ENCODE measurements at places on chromosomes 3 and 15.

GRCh38 chr3:80261082-80261481 lies 493.3 kb upstream of the ROBO1 start:
- DNase-seq = no peak

DNA sequence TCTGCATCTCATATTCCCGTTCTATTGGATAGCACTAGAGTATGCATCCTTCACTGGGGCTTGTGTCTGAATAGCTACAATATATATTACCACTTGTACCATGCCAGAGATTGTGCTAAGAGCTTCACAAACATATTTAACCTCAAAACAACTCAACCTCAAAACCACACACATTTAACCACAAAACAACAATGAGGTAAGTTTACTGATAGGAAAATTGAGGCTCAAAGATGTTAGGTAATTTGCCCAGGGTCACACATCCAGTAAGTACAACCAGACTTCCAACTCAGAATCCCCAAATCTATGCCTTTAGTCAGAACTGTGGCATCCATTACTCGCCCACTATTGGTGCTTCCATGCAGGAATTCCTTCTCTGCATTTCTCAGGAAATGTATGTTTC lies 220.0 kb downstream of the FAM43A start:
- no peak for DNase-seq

- peak; percentile 22 for DNase-seq
These were observed 601 bp upstream of the HYAL2 start for GRCh38 chr3:50323092-50323600.

- no peak for DNase-seq
These were observed 83.8 kb downstream of the EDEM1 start for GRCh38 chr3:5271372-5271683.

DNA sequence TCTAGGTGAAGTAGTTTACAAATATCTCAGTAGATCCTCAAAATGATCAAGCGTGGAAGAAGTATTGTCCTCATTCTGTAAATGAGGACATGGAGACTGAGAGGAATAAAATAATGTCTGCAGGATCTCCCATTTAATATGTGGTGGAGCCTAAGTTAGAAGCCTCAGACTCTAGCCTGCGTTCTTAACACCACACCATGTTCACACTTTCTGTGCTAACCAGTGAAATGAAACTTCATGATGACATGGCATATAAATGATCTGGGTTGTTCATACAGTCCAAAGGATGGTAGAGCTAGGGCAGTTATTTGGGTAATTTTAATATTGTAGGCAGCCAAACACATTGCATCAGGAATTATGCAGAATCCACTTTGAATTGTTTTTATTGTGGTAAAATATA lies 25.1 kb upstream of the APH1B start:
- DNase-seq = no peak

DNA sequence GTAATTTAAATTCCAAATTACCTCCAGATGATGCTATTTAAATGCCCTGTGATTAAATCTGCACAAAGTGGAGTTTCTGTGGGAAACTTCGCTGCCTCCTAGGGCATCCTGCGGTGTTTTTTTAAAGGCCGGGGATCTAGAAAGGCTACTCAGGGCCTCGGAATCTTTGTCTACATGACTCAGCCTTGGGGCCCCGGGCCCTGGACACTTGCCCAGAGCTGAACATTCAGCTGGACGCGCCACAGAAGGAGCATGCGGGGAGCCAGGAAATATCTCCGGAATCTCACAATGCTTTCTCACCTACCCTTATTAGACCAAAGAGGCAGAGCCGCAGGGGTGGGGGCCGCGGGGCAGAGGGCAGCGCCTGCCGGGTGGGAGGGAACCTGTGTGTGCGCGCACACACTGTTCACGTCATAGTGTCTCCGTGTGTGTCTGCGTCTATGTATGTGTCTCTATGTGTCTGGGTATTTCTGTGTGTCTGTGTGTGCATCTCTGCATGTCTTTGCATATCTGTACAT lies 145.5 kb upstream of the TPM1 start:
- no peak for DNase-seq

DNA sequence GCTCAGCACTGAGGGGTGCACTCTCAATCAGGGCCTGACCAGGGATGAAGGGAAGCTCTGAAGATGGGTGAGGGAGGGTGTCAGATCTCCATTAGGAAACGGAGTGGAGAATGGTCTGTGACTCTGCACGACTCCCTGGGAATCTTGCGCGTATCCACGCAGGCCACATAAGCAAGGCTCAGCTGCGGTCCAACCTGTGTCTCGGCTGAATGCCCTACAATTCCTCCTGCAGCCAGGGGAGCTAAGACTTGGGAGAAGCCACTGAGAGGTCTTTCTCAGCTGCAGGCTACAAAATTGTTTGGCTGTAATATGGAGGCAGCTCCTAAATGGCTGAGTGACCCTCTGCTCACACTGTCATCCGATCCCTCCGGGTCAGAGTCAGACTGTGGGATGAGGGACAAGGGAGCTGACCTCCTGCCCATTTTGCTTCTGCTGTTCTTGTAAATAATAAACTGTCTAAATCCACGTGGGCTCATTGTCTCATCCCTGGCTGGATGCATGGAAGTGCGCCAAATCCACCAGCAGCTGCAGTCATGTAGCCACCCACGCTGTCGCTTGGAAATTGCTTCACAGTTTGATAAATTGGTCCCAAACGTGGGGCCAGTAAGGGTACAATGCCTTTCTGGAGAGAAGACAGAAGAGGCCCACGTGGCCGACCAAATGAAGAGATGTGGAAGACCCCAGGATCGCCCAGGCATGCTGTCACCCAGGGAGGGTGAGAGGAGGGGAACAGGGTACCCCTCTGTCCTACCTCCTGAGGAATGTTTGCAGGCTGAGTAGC lies 30.5 kb downstream of the ALS2CL start:
- DNase-seq = no peak

DNA sequence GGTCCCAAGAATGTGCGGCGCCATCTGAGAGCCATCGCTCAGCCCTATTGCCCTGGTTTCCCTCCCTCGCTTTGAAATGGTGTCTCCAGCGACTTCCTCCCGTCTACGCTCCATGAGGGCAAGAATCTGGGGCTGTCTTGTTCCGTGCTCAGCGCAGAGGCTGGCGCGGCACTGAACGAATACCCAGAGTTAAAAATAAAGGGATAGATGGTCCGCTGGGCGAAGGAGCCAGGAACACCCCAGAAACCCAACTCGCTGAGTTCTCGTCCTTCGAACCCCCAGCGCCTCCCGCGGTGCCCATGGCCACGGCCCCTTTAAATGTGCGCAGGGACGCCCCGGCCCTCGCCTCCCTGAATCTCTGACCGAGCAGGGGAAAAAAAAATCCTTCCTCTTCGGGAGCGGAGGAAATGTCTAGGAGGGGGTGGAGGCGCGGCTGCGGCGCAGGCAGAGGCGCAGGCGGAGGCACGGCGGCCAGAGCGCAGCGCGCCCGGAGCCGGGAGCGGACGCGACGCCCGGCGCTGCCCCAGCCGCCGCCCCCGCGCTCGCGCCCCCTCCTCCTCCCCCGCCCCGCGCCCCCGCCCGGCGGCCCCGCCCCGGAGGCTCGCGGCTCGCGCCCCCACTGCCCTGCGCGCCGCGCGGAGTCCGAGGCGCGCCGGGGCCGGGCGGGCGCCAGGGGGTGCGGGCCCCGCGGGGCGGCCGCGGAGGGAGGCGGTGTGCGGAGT lies 8.5 kb upstream of the FGD5 start:
- DNase-seq = no peak

DNA sequence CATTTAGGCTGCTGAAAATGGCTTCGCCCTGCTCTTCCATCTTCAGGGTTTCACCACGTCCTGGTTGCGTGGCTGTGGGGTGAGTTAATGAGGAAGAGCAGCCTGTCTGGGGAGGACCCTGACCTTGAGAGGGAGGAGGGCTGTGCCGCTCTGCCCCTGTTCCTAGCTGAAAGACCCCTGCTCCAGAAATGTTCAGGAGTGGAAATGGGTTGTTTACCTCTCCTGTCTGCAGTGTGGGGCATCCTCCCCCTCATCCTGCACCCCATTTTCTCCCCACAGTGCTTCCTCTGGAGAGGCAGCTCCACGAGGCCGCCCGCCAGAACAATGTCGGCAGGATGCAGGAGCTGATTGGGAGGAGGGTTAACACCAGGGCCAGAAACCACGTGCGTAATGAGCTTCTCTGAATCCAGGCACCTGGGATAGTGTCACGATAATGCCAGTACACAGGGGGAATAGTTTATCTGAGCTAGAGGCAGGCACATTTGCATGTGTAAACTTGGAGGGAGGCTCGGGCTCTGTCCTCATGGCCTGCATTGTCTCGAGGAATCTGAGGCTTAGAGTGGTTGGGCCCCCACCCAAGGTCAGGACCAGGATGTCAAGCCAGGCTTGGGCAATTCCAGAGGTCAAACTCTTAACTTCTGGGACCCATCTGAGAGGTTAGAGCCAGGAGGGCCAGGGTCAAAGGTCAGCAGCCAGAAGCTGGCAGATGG lies 4.0 kb downstream of the ANKDD1A start:
- no peak for DNase-seq

DNA sequence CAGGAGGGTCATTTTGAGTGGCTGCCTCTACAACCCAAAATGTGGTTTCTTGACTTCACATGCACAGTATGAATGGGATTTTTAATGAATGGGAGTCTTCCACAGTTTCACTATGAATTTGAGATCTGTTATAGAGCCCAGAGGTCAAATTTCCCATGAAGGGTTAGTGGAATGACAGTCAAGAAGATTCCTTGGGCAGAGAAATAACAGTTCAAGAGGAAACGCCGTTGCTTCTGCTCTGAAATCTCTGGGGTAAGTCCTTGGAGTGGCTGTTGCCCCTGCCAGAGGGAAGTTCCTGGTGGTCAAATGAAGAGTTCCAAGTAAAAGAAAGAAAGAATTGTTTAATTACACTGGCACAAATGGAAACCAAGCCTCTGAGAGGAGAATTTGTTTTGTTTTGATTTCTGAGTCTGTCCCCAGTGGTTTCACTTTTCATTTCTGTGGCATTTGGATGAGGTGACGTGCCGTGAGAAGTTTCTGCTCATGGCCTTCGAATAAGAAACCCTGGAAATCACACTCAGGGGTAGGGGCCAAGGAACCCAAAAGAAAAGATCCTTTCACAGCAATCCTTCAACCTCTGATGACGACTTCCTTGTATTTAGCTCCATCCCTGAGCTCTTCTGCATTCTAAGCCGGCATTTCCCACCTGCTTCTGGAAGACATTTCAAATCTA lies 77.5 kb upstream of the IL12A start:
- no peak for DNase-seq

GRCh38 chr3:29514170-29514569 lies 233.3 kb downstream of the RBMS3 start:
- DNase-seq = no peak

GRCh38 chr15:50050986-50051743 lies 67.9 kb downstream of the ATP8B4 start:
- DNase-seq = no peak

DNA sequence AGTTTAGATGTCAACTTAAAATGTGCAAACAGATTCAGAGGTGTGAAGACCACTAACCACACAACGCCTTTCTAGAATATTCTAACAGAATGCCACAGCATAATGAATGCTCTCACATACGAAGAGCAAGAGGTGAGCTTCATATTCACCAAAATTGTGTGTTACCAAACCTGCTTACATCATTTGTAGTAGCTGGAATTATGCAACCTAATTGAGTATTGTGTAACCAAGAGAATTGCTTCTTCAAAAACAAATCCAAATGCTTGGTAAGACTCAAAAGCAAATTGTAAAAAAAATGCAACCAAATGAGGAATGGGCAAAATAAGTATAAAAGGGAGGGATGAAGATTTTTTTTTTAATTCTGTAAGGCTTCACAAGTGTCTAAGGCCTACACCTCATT lies 160.7 kb downstream of the TAFA4 start:
- no peak for DNase-seq

DNA sequence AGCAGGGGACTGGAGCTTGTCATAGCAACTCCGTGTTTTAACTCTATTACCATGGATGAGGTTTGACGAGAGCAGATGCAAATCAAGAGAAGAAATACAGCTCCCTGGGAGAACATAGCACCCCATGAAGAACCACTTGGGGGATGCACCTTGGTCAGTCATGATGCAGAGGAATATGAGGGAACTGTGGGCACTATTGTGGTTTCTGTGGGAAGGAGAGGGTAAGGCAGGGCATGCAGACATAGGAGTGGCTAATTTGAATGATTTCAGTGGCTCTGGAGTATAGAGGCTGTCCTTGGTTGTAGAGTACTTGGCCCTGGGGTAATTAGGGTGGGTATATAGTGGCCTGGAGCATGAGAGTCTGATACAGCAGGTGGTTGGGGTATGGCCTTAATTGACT lies 131.9 kb downstream of the EDEM1 start:
- no peak for DNase-seq

DNA sequence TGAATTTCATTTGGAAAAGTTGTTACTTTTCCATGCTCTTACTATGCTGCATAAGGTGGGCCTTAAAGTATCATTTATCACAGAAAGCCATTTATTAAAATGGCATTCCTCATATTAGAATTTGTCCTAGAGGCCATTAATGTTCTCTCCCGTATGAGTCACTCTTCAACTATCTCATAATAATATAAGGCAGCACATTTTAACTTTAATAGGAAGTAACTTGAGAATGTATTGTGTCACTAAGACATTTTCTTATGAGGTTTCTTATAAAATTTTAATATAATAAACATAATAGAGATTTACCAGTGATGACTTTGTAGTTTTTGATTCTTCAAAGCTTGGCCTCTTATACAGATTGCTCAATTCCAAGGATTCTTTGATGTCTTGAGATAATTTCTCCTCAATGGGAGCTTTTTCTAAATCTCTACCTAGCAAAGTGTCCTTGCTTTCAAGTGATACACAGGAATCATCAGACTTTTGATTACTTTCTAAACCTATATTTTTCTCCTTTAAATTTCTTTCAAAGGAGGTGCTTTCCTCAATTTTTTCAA lies 74.7 kb downstream of the ZBBX start:
- no peak for DNase-seq

- peak; percentile 31 for DNase-seq
These were observed 52.6 kb downstream of the NMD3 start for GRCh38 chr3:161273589-161274218.

DNA sequence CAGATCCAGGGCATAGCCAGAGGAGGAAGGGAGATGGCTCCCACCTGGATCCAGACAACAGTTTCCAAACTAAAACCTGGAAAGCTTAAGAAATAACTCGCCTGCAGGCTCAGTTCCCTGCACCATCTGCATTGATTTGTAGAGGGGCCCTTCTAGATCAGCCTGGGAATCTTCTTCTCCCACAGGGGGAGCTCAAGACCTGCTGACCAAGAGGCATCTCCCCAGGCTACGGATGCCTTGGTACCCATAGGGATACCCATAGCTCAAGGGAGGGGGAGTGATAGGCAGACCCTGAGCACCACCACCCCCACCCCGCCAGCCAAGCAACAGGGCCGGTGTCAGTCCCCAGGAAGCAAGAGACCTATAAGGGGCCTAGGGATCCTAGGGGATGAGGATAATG lies 28.0 kb upstream of the DCLK3 start:
- DNase-seq = no peak

DNA sequence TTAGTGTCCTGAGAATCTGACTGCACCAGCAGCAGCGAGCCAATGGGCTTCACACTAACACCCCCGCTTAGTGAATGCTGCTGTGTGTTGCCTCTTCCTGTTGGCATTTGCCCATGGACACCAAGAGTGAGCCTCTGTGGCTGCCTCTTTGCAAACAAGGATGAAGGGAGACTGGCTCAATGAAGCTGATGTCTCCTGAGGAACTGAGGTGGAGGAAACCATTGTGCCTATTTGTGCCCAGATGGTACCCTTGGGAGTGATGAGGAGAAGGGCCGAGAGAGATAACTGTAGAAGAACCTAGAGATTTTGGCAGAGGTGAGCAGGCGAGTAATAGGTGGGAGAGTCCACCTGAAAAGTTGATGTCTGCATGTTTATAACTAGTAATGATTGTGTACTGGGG lies 51.2 kb downstream of the IL20RB start:
- no peak for DNase-seq

GRCh38 chr3:152284906-152285305 lies 16.2 kb downstream of the MBNL1 start:
- DNase-seq = no peak
